ENCODE measurements at places on chromosomes 4 and X.

GRCh38 chrX:21014326-21014725 is 359.9 kb upstream of the CNKSR2 start:
- no peak overlapping the region for H3K27ac ChIP-seq
- H3K27me3 ChIP-seq, result no peaks in the 10 kb centered on the region
- H3K36me3 ChIP-seq, result no peaks in the 10 kb centered on the region
- no peak overlapping the region for H3K4me3 ChIP-seq
- H3K4me1 ChIP-seq, result no peaks in the 10 kb centered on the region

DNA sequence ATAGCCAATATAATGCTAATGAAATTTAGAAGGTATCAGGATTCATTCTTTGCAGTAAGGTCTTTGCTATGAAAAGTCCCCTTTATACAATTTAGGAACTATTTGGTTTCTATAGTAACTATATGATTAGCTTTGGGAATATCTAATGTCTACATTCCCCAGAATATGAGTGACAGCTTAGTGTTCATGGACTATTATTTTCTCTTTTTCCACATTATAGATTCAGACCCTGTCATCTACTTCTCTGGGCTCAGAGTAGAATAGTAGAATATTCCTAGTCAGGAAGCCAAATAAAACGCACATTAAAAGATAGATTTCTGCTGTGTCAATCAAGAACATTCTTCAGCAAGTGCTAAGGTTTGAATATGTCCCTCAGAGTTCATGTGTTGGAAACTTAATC is 26.1 kb upstream of the SULT1B1 start:
- no peak overlapping the region for H3K4me3 ChIP-seq
- no peak overlapping the region for H3K27ac ChIP-seq
- H3K27me3 ChIP-seq, result no peaks in the 10 kb centered on the region
- DNase-seq, result no peak
- no peaks in the 10 kb centered on the region for H3K4me1 ChIP-seq
- no peaks in the 10 kb centered on the region for H3K36me3 ChIP-seq

- no peak for DNase-seq
- no peak overlapping the region for H3K4me3 ChIP-seq
- no peaks in the 10 kb centered on the region for H3K4me1 ChIP-seq
- H3K36me3 ChIP-seq, result no peaks in the 10 kb centered on the region
- no peak overlapping the region for H3K27ac ChIP-seq
- no peaks in the 10 kb centered on the region for H3K27me3 ChIP-seq
Measured at GRCh38 chr4:113673450-113673849, 88.1 kb downstream of the CAMK2D start.

- no peak overlapping the region for H3K27ac ChIP-seq
- no peak overlapping the region for H3K4me3 ChIP-seq
- no peak for DNase-seq
- H3K27me3 ChIP-seq, result no peaks in the 10 kb centered on the region
Measured at GRCh38 chr4:8276358-8277240, 7.0 kb downstream of the HTRA3 start.

GRCh38 chrX:133923113-133923512 is 62.3 kb downstream of the GPC3 start:
- no peak overlapping the region for H3K4me3 ChIP-seq
- no peaks in the 10 kb centered on the region for H3K36me3 ChIP-seq
- no peaks in the 10 kb centered on the region for H3K4me1 ChIP-seq
- no peaks in the 10 kb centered on the region for H3K27me3 ChIP-seq

- no peaks in the 10 kb centered on the region for H3K36me3 ChIP-seq
- H3K4me1 ChIP-seq, result no peaks in the 10 kb centered on the region
- no peak overlapping the region for H3K27ac ChIP-seq
- H3K4me3 ChIP-seq, result no peak overlapping the region
- no peaks in the 10 kb centered on the region for H3K27me3 ChIP-seq
Measured at GRCh38 chr4:157443537-157443936, 223.0 kb downstream of the GRIA2 start.

DNA sequence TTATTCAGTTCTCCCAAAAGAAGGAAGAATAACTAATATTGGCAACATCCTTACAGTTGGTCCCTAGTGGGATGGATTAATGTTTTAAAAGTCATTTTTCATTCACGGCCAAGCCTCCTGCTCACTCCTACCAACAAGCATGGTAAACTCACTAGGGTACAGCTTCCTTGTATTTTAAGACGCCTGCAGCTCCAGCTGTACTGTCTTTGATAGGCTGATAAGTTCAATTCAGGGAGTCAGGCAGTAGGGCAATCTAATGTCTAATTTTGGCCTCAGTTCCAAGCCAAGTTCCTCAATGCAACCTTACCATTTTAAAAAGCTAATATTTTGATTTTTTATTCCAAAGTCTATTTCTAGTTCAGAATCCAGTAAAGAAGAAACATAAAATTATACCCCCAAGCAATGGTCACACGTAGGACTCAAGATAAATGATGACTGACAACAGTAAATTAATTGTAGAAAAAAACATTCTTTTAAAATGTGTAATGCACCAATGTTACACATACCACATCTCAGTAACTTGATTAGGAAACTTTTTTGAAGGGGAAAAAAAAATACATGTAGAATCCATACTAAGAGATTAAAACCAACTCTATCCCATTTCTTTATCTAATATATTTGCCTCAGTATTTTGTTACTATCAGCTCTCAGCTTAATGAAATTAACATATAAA is 9.3 kb downstream of the LCORL start:
- H3K4me3 ChIP-seq, result no peak overlapping the region
- H3K27ac ChIP-seq, result no peak overlapping the region
- peaks cover 9% of the 10 kb centered on the region for H3K4me1 ChIP-seq
